ENCODE measurements at places on chromosomes 4 and X. TPM values are rescaled to one million over a fixed set of nuclear protein-coding genes. Genes with fewer than 3 reads are reported as not detected.

- DNase-seq, result no peak
Observed at GRCh38 chr4:187744911-187745310, 250.7 kb upstream of the ZFP42 start.

DNA sequence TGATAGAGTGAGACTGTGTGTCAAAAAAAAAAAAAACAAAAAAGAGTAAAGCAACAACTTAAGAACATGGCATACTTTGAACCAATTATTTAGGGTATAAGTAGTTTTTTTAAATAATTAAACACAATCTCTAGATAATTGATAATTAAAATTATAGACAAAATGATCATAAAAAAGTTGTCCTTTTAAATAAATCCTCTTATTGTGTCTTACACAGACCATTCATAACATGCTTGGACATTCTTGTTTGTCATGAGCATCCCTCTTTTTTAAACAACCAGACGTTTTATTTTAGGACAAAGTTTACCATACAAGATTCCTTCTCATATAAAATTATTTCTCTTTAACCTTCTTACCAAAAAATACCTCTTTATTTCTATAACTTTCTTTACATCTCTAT is 35.1 kb downstream of the SPCS3 start:
- DNase-seq, result no peak

DNA sequence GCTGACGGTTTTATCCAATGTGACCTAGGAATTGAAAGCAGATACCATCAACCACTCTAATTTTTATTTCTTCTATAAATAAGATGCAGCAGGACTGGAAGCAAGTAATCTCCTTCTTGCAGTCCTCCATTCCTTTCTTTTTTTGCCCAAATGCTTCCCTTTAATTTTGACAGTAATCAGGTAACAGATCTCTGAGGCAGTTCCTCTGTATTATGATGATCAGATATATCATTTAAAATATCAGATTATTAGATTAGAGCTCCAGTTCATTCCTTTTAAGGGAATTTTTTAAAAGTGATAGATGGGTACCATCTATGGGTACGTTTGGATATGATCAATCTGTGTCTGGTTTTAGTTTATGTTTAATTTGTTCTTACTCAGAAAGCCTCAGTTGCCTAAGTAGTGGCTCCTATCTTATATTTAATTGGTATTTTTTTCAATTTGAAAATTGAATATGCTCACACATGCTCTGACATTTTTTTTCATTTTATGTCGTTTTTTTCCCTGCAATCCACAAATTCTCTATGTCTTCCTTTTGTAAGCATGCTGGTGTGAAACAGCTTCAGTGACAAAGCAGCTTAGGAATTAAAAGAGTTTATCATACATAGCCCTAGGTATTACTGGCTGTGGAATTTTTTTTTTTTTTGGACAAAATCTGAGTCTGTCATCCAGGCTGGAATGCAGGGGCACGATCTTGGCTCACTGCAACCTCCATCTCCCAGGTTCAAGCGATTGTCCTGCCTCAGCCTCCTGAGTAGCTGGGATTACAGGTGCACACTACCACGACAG is 73.7 kb upstream of the ANK2 start:
- DNase-seq, result no peak

DNA sequence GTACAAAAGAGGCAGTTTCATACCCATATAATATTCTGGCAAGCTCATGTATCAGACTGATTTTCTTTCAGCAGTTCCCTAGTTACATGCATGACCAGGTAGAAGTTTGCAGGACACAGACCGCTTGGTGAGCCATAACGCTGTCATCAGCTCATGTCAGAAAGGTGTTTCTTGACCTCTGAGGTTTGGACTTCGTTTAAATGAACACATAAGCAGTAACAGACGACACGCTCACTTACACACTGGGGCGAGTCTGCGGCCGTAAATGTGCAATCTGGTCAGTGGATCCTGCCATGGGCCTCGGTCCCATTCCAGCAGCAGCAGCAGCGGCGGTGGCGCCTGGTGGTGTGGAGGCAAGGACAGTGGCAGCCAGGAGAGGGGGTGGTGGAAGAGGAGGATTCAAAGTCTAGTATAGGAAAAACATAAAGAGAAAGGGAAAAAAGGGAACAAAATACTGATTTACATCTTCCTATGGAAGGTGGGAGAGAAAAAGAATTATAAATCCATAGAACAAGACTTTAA is 111.9 kb upstream of the CBR4 start:
- no peak for DNase-seq

The HERC5 gene
- polyA plus RNA-seq, result 0.20 TPM

The RAI2 gene
- not detected for polyA plus RNA-seq

DNA sequence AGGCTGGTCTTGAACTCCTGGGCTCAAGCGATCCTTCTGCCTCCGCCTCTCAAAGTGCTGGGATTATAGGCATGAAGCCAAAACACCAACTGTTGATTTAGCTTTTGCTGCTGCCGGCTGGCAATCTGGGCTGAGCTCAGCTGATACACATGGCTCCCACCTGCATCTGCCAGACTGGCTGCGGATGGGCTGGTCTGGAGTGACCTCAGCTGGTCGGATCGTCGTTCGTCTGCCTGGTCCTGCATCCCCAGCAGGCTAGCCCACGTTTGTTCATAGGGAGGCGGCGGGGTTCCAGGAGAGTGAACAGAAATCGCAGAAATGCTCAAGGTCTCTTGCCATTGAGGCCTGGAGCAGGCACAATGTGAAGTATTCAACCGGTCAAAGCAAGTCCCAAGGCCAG is 74.4 kb upstream of the DDX3X start:
- DNase-seq, result no peak

DNA sequence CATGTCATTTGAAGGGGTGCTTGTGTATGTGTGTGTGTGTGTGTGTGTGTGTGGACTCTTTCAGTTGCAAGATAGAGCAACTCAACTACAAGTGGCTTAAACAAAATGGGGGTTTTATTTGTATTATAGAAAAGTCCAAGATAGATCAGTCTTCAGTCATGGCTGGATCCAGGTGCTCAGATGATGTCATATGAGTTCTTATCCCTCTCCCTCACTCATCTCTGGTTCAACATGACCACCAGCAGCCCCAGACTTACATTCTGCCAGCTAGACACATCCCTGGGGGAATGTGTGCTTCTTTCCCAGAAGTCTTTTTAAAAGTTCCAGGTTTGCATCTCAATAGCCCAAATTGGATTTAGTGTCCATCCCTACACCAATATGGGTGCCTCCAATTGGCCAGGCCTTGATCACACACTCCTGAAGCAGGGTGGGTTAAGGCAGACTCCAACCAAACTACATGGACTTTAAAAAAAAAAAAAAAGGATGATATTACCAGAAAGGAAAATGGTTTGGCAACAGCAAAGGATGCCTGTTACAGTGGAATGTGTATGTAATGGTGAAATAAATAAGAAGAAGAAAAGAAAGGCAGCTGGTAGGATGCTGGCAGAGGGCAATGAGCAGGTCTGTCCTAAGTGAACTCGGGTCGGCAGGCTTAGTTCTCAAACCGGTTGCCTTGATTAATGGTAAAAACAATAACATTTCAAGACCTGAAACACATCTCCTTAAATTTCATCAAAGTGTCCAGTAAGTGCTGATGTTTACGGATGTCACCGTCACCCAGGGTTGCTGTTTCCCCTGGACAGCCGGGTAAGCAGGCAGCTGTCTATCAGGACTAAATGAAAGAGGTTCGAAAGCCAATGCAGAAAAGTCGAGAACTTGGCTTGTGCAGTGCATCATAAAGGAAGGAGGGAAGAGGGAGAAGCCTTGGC is 107.7 kb downstream of the SMIM20 start:
- no peak for DNase-seq

DNA sequence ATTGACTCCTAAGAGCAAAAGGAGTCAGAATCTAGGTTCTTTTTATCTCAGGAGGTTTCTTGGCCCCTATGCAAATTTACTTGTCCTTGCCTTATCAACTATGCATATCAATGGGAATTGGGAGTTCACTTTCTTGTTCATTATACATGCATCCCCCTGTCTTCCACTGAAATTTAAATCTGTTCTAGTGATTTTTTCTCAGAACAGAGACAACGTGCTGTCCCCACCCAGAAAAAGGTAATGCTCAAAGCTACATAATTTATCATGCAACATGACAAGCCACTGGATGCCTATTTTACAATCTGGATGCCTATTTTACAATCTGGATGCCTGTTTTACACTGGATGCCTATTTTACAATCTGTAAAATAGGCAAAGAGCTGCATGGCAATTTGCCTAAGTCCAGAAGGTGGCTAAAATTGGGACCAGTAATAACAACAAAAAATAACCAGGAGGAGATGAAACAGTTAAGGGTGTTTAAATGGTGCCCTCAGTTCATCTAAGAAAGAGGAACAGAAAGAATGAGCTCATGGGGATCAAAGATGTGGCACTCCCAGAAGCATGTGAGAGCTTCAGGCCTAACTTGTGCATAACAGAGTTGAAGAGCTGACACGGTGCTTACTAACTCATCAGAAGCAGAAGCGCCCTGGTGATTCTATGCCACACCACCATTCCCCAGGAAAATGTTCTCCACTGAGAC is 537.8 kb upstream of the BOD1L1 start:
- DNase-seq, result no peak

The ASB9 gene
- polyA plus RNA-seq, result 0.33 TPM

- DNase-seq, result no peak
Observed at GRCh38 chr4:54224996-54225597, 4.0 kb upstream of the PDGFRA start.

The DMP1 gene
- not detected for polyA plus RNA-seq

The GAGE13 gene
- polyA plus RNA-seq, result not detected

DNA sequence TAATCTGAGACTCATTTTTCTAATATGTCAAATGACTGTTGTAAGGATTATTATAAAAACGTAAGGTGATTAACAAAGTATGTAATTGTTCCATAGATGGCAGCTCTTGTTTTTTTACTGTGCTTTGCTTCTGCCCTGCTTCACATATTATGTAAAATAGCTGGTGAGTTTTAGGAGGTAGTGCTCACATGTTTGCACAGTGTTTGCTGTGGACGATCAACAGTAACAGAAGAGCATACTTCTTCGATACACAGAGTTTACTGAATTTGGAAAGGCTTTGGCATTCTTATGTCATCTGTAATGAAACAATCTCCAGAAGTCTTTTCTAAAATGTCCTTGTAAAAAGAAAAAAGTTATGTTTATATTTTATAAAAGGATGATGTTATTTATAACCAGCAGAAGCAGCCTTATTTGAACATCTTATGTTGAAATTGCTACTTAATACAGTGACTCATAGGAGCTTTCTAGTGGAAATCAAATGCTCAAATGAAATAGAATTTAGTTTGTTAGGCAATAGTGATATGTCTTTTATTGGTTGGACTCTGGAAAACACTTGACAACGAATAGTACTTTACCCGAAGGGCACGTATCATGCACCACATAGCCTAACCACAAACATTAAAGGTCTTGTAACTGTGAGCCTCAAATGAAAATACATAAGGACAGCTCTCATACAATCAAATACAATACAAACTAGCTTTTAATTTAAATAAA is 1.9 kb upstream of the MTTP start:
- DNase-seq, result peak; percentile 33

DNA sequence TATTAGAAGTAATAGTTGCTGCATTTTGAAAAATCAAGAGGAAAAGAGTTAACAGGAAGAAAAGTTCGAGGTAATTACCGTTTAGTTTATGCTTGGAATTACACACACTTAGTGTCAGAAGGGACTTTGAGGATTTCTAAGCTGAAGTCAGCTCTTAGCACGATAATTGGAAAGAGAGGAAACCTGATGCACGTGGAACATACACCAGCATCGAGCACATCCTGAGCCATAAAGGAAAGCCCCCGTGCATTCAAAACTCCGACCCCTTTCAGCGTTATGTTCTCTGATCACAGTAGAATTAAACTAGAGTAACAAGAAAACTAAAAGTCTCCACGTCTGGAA is 400 bp upstream of the PAQR3 start:
- no peak for DNase-seq

- DNase-seq, result no peak
Observed at GRCh38 chr4:120694973-120695372, 227.6 kb downstream of the PRDM5 start.

DNA sequence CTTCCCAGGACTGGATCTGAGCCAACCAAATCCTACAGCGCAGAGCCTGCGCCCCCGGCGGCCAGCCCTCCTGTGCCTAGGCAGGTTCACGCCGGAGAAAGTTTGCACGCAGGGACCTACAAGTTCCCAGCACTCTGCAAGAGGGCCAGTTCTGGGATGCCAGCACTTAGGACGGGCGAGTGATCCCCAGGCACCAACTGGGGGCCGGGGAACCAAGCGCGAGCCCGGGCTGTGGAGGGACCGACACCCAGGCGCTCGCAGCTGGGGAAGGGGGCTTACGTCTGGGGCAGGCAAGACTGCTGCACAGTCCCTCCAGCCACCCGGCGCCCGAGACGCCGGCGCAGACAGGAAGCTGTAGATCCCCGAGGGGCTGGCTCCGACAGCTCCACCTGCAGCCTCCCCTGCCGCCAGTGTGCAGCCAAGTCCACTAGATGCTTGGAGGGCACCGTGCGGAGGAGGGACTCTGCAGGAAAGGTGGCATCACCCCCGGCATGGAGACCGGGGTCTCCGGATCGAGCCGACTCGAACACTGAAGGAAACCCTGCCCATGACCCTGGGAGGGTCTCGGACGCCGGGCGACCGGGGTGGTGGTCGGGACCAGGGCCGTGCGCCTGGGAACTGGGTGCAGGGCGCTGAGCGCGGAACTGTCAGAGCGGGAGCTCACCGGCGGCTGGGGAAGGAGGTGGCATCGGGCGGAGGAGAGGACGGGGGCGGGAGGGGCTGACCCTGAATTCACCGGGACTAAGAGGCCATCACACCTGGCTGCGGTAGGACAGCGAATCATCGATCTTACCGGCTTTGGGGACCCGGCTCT is 566 bp downstream of the CORIN start:
- DNase-seq, result no peak

- no peak for DNase-seq
Observed at GRCh38 chr4:110364911-110365520, 110.9 kb upstream of the ENPEP start.

DNA sequence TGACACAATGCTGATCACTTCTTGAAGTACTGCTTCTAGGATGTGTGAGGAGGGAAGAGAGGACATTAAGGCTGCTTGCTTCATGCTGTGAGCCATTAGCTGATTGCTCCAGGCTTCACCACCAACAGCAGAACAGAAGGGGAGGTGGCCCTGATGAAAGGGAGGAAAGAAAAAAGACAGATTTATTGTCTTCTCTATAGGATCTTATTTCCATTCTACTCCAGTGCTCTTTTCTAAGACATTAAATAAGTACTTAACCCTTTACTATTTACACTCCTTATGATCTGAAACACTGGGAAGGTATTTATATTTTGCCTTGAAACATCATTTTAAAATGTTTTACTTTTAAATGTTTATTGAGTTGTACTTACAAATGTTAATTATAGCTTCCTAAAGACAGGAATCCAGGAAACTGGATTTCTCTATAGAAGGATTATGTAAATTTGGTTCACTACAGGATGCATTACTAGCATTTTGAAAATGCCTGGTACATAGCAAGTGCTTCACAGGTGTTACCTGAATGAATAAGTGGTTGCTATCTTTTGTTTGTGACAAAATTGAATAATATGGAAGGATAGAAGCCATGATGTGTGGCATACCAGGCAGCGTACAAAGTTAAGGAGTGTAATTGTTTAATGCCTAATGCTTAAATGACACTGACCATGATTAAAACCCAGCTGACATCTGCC is 680.9 kb upstream of the ATOH1 start:
- no peak for DNase-seq

GRCh38 chr4:82430964-82431745 is 765 bp downstream of the ENOPH1 start:
- DNase-seq, result no peak

- no peak for DNase-seq
Observed at GRCh38 chr4:162061214-162061613, 102.6 kb downstream of the FSTL5 start.

GRCh38 chr4:176134670-176135069 is 60.7 kb downstream of the SPATA4 start:
- DNase-seq, result no peak

The CD40LG gene
- polyA plus RNA-seq, result not detected

- DNase-seq, result no peak
Observed at GRCh38 chr4:56656346-56656643, 24.8 kb downstream of the HOPX start.

Measured in BJ (cell line).